ENCODE measurements at places on chromosomes 2 and 18.

GRCh38 chr2:31762085-31762484 is 181.3 kb upstream of the SRD5A2 start:
- DNase-seq = no peak

DNA sequence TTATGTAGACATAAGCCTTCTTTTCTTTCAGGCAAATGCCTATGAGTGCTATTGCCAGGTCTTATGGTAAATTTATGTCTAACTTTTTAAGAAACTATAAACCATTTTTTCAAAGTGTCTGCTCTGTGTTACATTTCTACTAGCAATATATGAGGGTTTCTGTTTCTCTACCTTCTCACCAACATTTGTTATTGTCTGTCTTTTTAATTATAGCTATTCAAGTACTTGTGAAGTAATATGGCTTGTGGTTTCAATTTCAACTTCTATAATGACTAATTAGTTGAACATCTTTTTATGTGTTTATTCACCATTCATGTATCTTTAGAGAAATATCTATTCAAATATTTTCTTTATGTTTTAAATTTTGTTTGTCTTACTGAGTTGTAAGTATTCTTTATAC is 213.1 kb upstream of the MC4R start:
- DNase-seq = no peak

GRCh38 chr2:150075831-150076230 is 411.6 kb downstream of the RND3 start:
- DNase-seq = no peak

DNA sequence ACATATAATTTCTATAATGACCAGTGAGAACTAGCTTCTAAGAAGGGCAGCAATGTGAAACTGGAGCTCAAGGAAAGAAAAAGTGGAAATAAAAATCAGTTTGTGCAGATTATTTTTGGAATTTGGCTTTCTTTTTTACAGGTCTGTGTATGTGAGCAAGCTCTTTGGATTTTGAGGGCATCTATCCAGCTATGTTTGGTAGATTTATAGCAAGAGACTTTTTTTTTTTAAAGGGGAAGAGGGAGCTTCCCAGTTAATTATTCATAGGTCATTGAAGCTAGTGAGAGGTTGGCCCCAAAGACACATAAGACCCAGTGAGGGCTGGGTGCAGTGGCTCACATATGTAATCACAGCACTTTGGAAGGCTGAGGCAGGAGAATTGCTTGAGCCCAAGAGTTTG is 24.0 kb upstream of the COLEC12 start:
- no peak for DNase-seq

DNA sequence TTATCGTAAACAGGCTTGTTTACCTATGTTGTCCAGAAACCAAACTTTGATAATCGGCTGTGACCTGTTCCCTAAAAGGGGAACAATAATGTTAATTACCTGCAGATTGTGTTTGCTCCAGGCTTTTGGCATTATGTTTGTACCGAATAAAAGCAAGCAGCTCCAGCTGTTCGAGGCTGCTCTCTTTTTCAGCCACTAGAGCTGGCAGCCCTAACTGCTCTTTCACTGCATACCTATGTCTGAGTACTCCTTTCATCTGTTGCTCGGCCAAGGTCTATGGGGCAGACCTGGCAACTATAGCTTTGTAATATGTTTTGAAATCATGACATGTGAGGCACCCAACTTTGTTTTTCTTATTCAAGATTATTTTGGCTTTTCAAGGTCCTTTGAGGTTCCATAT is 77.8 kb upstream of the EHBP1 start:
- DNase-seq = no peak

GRCh38 chr2:1769703-1770422 is 25.5 kb upstream of the PXDN start:
- DNase-seq = peak; percentile 66
